ENCODE measurements at places on chromosomes 13 and 19.

DNA sequence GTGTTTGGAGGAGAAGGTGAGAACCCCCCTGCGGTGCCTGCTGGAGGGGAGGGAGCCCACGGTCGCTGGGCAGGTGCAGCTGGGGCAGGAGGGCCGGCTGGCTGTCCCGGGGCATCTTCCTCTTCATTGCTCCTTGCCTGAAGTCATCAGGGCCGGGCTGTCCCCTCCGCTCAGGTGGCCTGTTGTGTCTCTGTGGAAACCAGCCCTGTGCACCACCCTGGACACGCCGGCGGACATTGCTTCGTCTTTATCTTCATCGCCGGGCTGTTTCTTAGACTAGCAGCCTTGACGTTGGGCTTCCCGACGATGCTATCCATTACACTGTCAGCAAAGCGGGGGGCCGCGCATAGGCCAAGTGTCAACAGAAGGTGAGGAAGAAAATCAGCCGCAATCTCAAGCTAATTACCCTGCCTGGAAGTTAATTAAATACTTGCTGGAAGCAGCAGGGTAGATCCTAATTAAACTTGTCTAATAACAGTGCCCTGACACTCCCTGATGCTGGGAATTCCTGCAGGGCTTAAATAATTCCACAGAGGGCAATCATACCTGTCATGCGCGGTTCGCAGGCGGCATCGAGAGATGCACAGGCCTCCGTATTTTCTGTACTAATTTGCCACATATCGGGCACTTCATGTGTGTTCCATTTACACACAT, 111.4 kb upstream of the SOX1 start:
- DNase-seq = no peak

DNA sequence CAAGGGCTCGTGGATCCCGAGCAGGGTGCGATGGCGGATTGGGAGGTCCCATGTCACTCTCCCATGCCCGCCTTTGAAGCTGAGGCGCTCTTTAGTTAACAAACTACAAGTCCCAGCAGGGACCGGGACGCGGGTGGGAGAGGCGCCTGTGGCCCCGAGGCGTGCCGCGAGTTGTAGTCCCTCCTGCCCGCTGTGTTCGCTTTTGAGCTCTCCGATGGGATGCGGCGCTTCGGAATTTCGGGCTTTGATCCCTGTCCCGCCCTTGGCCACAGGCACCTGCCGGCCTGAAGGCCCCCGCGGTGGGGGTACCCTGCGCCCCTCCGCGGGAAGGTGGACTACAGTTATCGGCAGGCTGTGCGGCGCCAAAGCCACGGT, 11.0 kb downstream of the CYTH2 start:
- no peak for DNase-seq

GRCh38 chr19:10295847-10296591, 6.3 kb downstream of the ICAM5 start:
- DNase-seq = no peak

GRCh38 chr13:52359534-52359933, 46.4 kb downstream of the THSD1 start:
- DNase-seq = no peak

GRCh38 chr13:34338102-34338501, 520.2 kb downstream of the RFC3 start:
- no peak for DNase-seq

- DNase-seq = no peak
Observed at GRCh38 chr13:32267836-32268439, 47.2 kb downstream of the ZAR1L start.

- no peak for DNase-seq
Observed at GRCh38 chr19:42017040-42017439, 23.0 kb upstream of the ATP1A3 start.

DNA sequence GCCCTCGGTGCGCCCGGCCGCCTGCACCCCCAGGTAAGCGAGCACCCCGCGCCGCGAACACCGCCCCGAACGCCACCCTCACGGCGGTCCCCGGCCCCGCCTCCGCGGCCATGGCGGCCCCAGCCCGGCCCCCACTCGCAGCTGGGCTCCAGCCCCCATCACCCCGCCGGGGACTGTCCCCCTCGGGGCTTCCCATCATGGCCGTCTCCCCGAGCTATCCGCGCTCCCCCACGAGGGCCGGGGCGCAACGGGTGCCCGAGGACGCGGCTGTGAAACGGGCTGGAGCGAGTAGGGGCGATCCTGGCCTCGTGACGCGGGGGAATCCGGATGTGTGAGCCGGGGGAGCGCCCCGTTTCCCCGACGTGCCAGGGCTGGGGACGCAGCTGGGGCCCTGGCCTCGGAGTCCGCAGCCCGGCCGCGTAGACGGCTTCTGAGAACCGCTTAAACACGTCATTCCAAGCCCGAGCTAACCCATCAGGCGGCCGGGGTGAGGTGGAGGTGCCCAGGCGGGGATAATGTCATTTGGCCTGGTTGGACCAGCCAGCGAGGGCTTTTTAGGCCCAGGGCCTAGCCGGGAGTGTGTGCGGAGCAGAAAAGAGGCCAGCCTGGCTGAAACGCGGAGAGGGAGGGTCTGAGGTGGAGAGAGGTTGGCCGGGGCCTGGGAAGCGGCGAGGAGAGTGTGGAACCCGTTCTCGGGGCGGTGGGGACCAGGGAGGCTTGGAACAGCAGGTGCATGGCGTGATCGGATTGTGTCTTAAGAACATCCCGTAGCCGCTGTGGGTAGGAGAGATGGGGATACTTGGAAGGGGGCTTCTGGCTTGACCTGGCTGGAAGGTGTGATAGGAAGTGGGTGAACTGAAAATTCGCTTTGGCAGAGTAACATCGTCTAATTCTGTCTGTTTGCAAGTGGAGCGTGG, 550 bp downstream of the CERS4 start:
- DNase-seq = no peak

DNA sequence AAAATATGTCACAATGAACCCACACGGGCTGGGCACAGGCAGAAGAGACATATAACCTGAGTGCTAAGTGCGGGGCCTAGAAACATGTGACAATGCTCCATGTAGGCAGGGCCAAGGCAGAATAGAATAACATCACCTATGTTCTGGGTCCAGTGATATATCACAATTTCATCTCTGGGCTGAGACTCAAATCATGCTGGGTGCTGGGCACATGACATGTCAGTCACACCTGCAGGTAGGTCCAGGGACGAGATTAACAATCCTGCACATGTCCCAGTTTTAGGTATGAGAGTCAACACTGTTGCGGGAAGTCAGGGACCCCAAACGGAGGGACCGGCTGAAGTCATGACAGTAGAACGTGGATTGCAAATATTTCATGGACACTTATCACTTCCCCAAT, 50.3 kb downstream of the ZNF99 start:
- no peak for DNase-seq

GRCh38 chr19:43504426-43505185, at the start of gene PHLDB3:
TSS of gene PHLDB3 (minus strand) at chr19:43504746. CDS start at chr19:43504118, 628 bp downstream.
- no peak for DNase-seq

GRCh38 chr19:1507763-1508506, 4.9 kb downstream of the ADAMTSL5 start:
- peak; percentile 72 for DNase-seq

DNA sequence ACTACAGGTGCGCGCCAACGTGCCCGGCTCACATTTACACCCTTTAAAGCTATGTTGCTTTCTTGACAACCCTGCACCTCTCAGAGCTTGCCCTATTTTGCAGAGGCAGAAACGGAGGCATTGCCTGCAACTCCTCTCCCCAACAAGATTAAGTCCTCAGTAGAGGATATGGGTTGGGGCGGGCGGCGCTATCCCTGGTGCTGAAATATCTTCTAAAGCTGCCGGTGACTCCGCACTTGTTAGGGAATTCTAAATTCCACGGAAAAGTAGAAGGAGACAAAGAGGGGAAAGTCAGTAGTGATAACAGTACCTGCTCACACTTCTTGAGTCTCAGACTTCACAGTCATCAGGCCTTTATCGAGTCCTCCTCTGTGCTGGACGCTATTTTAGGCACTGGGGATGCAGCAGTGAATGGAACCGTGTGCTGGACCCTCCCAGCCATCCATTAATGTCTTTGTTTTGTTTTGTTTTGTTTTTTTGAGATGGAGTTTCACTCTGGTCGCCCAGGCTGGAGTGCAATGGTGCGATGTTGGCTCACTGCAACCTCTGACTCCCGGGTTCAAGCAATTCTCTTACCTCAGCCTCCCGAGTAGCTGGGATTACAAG, 18.0 kb downstream of the SLC5A5 start:
- no peak for DNase-seq

- no peak for DNase-seq
Observed at GRCh38 chr19:16327911-16328823, 3.5 kb downstream of the KLF2 start.

- DNase-seq = no peak
Observed at GRCh38 chr13:58343076-58343475, 711.5 kb downstream of the PCDH17 start.

DNA sequence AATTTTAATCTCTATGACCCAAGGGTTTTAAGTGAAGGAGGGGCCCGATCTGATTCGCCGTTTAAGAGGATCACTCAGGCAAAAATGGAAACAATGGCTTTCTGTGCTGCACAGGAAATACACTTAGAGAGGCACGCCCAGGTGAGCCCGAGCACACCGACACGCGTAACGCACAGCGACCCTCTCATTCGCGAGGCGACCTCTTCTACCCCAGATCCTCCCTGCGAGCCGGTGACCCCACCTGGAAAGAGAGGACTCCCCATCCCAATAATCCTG, 216 bp downstream of the SH2D3A start:
- DNase-seq = no peak

- no peak for DNase-seq
Observed at GRCh38 chr19:53977991-53978731, 13.3 kb upstream of the CACNG6 start.

DNA sequence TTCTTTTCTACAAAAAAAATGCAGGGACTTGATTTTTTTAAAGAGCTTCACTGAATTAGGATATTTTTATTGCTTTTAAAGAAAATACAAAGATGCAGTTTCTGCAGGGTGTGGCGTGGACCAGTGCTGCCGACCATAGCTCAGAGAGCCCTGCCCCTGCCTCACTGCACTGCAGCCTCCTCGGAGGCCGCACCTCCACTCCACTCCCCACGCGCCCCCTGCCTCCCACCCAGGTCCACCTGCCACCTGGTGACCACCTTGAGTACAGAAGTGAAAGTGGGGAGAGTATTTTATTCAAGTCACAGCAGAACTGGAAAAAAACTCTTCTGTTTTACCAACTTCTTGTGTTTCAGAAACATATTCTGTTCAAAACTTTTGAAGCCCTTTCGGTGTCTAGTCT, 7.9 kb upstream of the F7 start:
- DNase-seq = no peak

DNA sequence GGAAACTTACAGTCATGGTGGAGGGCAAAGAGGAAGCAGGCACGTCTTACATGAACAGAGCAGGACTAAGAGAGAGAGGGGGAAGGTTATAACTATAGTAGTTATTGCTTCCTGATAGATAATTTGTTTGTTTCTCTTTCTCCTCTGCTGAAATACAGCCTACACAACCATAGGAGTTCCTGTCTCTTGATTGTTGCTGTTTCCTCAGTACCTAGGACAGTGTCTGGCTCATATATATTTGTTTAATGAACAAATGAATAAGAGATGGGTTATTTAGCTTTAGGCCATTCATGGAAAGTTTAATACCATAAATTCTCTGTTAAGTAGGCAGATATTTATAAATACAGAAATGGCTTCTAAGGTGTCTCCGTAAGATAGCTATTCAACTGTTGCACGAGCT, 95.2 kb downstream of the PCCA start:
- no peak for DNase-seq

GRCh38 chr13:93745884-93746283, 519.3 kb downstream of the GPC6 start:
- no peak for DNase-seq

- DNase-seq = no peak
Observed at GRCh38 chr19:1884719-1885334, 469 bp downstream of the ABHD17A start.

- DNase-seq = no peak
Observed at GRCh38 chr19:18929311-18929710, 9.8 kb downstream of the DDX49 start.

DNA sequence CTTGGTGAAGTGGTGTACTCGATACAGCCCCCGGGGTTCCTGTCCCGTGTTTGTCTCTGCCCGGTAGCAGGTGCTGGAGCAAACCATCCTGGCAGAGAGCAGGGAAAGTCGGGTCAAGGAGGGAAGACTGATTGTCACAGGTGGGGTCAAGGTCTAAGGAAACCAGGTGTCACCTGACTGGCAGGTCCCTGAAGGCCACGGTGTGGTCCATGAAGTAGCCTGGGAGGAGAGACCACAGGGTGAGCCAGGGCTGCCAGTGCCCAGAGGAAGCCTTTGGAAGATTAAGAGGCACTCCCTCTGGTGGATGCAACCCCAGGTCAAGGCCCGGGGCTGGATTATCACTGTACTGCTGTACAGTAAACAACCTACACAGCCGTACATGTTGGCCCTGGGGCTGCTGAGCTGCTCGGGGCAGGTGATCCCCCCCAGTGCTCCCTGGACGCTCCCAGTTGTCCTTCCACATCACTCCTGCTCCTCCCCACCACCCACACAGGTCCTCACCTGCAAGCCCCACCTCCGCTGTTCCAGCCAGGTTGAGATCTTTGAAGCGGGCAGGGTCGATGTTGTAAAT, 6.0 kb upstream of the CCER2 start:
- no peak for DNase-seq

- DNase-seq = no peak
Observed at GRCh38 chr13:52850396-52851136, 2.1 kb upstream of the PCDH8 start.

DNA sequence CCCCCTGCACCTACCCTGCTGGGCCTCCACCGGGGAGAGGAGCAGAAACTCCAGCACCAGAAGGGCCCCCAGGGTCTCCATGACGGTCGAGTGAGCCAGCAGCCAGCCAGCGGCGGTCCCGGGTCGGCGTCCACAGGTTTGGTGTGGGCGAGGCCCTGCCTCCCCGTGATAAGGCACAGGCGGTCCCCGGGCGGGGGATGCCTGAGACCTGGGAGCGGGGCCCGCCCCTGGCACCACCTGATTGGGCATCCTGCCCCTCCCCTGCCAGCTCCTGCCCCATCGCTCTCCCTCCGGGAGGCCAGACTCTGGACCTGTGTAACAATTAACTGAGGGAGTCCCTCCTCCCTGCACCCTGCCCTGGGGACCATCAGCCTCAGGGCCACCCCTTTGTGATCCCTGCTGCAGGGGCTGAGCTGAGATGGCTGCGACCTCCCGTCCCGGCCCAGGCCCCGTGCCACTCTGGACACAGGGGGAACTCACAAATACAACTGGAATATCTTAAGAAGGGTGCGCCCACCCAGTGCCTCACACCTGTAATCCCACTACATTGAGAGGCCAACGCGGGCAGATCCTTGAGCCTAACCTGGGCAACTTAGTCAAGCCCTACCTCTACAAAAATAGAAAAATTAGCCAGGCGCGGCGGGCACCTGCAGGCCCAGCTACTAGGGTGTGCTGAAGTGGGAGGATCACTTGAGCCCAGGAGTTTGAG, at the start of gene SMIM24:
SMIM24 (minus strand) TSS at position 143 of the 709 bp plus-strand sequence; CDS start at position 81, 62 bp downstream.
- no peak for DNase-seq

Data from epithelial cell of proximal tubule (primary cell).